ENCODE measurements at places on chromosomes 7 and 10.

- DNase-seq: no peak
Measured at GRCh38 chr10:17041626-17042520, 87.7 kb downstream of the CUBN start.

GRCh38 chr10:63711361-63711760 lies 190.2 kb downstream of the REEP3 start:
- DNase-seq: no peak

DNA sequence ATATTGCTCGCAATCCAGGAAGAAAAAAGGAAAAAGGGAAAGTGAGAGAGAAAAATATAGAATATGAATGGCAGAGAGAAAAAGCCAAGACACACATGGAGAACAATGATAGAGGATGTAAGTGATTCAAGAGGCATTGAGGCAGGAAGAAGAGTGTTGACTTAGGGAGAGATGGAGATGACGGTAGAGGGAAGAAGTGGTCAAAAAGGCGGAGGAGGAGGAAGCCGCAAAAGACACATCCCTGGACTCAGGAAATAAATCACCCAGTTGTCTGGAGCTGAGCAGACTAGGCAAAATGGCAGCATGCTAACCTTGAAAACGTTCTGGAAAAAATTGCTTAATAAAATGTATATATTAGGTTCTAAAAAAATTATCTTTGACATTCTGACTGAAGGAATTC lies 17.7 kb upstream of the GPR37 start:
- DNase-seq: no peak

DNA sequence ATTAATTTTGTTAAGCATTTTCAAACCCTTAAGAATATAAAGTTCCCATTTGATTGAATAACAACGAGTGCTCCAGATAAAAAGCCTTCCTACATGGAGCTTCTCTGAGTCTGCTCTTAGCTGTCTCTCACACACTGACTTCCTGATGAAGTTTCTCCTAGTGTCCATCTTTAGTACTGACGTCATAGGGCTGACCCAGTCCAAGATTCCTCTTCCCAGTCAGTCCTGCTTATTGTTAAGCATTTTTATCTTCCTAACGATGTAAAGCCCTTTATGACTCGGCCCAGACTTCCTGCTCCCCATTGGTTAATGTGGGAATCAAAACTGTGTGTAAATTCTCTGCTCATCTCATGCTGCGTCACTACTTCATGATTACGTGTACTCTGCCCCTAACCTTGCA lies 398.8 kb downstream of the TFEC start:
- no peak for DNase-seq

- DNase-seq: no peak
Measured at GRCh38 chr7:16744518-16745250, 8.9 kb upstream of the TSPAN13 start.

- no peak for DNase-seq
Measured at GRCh38 chr10:29451946-29452345, 163.1 kb downstream of the LYZL1 start.

GRCh38 chr7:116258734-116259133 lies 48.4 kb downstream of the TES start:
- DNase-seq: no peak

DNA sequence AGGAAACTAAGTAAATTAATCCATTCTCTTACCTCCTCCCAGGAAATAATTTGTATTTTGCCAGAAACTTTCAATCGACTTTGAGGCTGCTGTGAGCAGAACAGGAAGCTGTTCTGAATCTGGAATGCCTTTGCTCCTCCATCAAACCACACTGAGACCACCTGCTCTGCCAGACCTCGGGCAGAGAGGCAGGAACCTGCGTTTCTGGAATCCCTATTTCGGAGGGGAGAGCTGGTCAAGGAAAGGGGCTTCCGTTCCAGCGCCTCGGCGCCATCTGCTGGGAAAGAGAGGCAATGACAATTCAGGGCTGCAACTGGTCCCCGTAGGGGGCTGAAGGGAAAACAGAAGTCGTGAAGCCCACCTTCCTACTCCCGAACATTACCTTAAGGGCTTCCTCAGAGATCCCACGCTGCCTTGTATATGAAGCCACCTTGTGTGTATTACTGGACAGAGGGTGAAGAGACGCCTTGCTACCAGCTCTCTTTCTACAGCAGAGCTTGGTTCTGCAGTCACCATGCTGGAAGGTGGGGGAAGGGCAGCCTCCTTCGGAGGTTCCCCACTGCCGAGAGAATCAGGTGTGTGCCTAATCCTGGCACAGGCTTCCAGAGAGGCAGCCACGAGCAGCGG lies 31.2 kb downstream of the ZNF467 start:
- peak; percentile 44 for DNase-seq

- DNase-seq: no peak
Measured at GRCh38 chr10:104032144-104032775, 53.4 kb downstream of the COL17A1 start.

- no peak for DNase-seq
Measured at GRCh38 chr7:104857458-104858425, 156.3 kb upstream of the KMT2E start.

GRCh38 chr10:102393411-102394078 lies 2.0 kb upstream of the NFKB2 start:
- DNase-seq: no peak

DNA sequence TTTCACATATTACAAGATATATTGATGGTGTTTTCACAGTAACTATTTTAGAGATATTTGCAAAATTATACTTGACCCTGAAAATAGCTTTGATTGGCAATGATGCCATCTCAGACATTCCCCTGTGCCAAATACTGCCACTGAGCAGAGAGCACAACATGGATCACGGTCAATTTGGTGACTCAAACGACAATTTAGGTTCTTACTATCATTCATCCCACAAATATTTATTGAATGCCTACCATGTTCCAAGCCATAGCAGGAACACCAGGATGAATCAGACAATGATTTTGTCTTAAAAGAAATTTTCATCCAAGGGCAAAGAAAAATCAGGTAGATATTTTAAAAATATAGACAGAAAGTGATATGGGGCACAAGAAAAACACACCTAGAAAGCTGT lies 153.2 kb upstream of the ADO start:
- DNase-seq: no peak

GRCh38 chr10:2284071-2284470 lies 546.7 kb upstream of the ADARB2 start:
- no peak for DNase-seq

- DNase-seq: no peak
Measured at GRCh38 chr10:58830697-58831096, 318.0 kb downstream of the BICC1 start.

DNA sequence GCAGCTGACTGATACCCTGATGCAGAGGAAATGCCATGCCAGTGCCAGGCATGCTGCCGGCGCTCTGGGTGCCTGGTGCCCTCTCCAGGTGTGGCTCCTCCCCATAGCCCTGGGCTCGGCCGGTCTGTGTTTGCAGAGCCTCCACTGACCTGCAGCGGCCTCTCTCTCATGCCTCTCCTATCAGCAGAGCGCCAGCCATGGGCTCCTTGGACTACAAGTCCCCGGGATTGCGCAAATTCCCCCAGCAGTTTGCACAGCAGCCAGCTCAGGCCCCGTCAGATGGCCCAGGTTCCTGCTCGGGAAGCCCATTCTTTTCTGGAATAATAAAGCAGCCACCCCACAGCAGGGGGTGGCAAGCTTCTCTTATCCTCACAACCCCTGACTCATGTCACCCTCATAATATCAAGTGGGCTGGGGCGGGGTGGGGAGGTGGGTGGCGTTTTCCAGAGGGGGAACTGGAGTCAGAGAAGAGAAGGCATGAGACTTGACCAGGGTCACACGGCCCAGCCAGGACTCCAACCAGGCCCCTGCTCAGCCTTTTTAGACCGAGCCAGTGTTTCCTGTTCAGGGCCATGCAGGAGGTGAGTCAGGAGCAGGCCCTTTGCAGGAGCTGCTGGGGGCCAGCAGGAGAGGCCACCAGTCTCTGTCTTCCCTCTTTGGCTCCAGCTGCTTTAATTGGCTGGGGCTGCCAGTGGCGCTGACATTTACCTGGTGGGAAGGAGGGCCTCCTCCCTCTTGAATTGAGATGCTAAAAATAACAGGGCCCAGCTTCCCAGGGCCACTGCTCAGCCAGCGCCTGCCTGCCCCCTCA lies 58.6 kb downstream of the ZMIZ1 start:
- DNase-seq: no peak

DNA sequence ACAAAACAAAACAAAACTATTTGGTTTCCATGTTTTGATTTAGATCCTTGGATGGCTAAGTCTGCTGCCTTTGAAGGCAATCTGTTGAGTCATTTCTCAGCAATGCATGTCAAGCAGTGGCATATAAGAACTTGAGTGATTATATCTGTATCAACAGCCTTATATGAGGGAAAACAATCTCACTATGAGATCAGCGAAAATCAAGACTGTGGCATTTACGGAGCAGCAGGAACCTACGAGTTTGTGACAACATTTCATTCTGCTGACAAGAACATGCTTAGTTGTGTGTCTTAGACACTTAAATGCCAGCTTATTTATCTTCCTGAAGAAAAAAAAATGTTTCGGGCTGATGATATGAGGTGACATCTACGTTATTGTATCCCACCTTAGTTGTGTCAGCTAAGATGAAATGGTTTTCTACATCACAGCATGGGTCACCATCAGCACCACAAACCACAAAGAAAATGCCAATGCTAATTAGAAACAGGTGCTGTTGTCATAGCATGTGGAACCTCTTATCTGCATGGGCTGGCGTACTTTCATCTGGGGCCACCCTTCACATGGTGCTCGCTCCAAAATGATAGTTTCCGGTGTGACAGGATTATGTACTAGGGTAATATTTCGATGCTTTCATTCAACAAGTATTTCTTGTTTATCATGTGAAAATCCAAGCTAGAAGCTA lies 1085.5 kb downstream of the SORCS1 start:
- no peak for DNase-seq

DNA sequence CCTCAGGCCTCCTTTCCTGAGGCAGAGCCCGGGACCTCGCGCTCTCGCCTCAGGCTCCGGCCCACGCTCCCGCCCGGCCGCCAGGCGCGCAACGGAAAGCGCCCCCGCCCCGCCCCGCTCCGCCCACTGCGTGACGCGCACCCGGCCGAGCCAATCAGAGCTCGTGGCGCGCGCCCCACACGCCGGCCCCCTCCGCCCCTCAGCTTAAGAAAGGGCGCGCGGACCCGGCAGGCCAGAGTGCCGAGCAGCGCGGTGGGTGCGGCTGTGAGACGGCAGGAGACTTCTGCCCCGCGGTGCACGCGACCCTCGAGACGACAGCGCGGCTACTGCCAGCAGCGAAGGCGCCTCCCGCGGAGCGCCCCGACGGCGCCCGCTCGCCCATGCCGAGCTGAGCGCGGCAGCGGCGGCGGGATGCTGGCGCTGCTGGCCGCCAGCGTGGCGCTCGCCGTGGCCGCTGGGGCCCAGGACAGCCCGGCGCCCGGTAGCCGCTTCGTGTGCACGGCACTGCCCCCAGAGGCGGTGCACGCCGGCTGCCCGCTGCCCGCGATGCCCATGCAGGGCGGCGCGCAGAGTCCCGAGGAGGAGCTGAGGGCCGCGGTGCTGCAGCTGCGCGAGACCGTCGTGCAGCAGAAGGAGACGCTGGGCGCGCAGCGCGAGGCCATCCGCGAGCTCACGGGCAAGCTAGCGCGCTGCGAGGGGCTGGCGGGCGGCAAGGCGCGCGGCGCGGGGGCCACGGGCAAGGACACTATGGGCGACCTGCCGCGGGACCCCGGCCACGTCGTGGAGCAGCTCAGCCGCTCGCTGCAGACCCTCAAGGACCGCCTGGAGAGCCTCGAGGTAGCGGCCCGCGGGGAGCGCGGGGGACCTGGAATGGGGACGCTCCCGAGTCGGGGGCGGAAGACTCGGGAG lies at the start of gene NPTX2:
TSS of gene NPTX2 (plus strand) at position 235 of the 909 bp plus-strand sequence. CDS start at position 412, 177 bp downstream.
- no peak for DNase-seq

- no peak for DNase-seq
Measured at GRCh38 chr7:155794196-155794595, 18.1 kb downstream of the SHH start.

DNA sequence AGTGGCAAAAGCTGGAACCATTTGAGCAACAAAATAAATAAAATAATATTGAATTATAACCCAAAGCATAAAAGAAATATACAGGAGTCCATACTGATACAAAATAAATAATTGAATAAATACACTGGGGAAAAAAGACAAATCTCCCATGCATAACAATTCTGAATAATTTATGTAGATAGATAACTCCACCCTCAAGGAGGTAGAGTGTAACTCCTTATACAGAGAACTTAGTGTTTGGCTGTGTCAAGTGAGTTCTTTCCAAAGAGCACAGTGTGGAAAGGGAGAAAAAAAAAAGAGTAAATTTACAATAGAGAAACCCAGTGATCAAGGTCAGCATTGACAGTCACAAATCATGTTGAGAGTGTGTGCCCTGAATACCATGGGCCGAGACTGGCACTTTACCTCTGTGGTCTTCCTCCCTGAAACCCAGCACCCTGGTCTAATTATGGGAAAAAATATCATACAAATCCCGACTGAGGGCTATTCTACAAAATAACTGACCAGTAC lies 5.5 kb downstream of the PIK3AP1 start:
- no peak for DNase-seq

GRCh38 chr7:80095545-80095944 lies 39.1 kb upstream of the GNAI1 start:
- DNase-seq: no peak

GRCh38 chr10:101444058-101444898 lies 90.3 kb downstream of the BTRC start:
- no peak for DNase-seq

DNA sequence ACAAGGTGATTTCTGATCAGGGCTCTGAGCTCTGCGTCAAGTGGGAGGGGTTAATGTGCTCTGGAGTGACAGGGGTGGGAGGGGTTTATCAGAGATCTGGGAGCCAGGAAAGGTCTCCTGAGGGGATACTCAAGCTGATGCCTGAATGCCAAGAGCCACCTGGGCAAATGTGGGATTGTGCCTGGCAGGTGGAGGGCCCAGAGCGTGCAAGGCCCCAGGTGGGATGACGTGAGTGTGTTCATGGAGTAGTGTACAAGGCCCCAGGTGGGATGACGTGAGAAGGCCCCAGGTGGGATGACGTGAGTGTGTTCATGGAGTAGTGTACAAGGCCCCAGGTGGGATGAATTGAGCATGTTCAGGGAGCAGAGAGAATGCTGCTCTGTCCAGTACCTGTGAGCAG lies 610.3 kb downstream of the PTPRN2 start:
- no peak for DNase-seq

DNA sequence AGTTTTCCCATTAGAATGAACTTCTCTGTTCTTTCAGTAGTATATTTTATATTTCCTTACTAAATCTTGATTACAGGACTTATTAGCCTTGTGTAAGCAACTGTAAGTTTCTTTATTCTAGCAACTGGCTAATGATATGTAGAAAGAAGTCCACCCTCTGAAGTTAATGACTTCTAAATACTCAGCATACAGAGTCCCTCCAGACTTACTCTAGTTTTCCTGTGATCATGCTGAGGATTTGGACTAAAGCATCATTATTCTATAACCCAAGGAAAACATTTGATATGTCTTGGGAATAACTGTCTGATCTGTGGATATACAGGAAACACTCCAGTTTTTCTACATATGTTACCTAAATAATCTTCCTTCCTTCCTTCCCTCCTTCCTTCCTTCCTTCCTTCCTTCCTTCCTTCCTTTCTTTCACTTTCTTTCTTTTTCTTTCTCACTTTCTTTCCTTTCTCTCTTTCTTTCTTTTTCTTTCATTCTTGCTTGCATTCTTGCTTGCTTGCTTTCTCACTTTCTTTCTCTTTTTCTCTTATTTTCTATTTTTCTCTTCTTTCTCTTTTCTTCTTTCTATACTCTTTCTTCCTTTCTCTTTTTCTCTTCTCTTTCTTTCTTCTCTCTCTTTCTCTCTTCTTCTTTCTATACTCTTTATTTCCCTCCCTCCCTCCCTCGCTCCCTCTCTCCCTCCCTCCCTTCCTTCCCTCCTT lies 297.6 kb upstream of the MTPN start:
- DNase-seq: no peak

Data from stimulated activated CD4-positive, alpha-beta T cell treated with anti-CD3 and anti-CD28 coated beads, Interleukin-15, amount 100 ng/mL, for 1 hour (primary cell).